Activated naive CD4-positive, alpha-beta T cell treated with Interleukin-2 at 50 U/mL for 16 hours (primary cell): ENCODE measurements at places on chromosomes 3 and 15.

- no peak for DNase-seq
These were observed 18.4 kb downstream of the HDAC11 start for GRCh38 chr3:13498354-13499060.

DNA sequence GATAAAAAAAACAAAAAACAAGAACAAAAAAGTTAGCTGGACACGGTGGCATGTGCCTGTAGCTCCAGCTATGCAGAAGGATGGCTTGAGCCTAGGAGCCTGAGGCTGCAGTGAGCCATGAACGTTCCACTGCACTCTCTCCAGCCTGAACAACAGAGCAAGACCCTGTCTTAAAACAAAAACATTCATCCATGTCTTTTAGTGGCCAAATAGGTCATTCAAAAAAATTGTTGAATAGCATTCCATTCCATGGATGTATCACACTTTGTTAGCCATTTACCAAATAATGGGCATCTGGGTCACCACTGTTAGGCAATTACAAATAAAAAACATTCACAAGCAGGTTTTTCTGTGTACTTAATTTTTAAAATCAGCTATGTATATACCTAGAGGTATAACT, 139.7 kb downstream of the STAG1 start:
- DNase-seq: no peak

- no peak for DNase-seq
These were observed 79.5 kb downstream of the CHRD start for GRCh38 chr3:184459355-184459754.

DNA sequence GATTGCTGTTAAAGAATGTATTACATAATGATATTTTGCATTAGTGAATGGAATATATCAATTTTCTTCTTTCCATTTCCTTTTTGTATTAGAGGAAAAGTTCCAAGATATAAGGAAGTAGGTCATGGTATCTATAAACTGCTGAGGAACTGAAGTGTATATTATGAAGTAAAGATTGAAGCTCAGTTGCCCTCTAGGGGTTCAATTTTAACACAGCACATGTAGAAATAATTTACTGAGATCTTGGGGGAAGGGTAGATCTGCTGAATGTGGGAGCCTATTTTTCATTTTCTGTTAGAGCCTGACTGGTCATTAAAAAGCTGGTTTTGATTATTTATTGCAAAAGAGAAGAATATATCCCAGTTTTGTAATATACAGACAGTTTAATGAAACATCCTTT, 45.2 kb downstream of the CMC1 start:
- DNase-seq: no peak

DNA sequence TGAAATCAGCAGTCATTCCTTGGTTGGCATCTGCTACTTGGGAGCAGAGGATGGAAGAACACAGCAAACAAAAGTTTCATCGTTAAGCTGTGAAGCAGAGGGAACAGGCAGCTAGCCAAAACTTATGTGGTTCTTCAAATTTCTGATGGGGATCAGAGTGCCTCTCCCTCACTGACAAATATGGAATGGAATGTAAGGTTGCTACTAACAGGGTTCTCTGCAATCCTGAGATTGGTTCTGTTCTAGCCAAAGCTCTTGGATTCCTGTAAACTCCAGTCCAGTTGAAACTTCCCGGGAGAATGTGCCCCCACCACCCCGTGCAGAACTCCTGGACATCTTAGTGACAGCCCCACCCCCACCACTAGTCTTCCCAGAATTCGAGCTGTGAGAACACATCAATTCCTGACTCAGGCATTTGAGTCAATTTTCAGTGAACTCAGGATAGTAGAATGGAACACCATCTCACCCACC, 55.9 kb upstream of the PHLDB2 start:
- DNase-seq: no peak

- DNase-seq: no peak
These were observed 596.2 kb upstream of the TBL1XR1 start for GRCh38 chr3:177793451-177793850.

GRCh38 chr3:158097081-158097592, 9.1 kb downstream of the SHOX2 start:
- no peak for DNase-seq
